CD4-positive, CD25-positive, alpha-beta regulatory T cell (primary cell): ENCODE measurements at places on chromosomes 3 and 15.

- DNase-seq: no peak
Measured at GRCh38 chr3:150509780-150510179, 36.5 kb downstream of the SERP1 start.

DNA sequence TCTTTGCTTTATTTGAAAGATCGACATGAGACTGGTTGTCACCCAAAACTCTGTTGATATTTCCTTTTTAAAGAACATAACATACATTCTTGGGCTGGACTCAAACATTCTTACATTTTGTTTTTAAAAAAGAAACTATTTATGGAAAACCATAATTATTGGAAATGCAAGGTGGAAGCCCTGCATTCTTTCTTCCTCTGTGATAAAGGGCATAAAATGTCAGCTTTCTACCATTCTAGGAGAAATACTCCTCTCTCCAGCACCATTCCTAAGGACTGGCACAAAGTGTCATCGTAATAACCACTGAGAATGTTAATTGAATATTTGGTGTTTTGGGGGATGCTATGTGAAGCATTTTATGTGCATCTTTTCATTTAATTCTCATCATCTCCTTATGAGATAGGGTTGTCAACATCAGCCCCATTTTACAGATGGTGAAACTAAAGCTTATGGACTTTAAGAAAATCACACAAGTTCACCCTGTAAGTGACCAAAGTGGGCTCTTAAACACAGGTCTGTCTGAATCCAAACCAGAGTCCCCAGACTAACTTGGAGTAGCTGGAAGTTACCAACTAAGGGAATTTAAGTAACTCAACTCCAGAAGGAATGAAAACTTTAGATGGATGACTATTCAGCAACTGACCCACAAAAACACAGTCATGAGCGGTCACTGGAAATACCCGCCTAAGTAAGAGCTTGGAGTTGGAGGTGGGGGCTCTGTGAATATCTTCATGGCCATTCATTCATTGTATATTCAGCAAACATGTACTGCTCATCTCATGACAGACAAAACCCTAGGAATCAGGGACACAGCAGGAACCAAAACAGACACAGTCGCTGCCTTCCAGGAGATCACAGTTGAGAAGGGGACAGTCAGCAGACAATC is 45.9 kb upstream of the LMCD1 start:
- no peak for DNase-seq

- DNase-seq: no peak
Measured at GRCh38 chr3:33355611-33356010, 78.4 kb downstream of the FBXL2 start.

DNA sequence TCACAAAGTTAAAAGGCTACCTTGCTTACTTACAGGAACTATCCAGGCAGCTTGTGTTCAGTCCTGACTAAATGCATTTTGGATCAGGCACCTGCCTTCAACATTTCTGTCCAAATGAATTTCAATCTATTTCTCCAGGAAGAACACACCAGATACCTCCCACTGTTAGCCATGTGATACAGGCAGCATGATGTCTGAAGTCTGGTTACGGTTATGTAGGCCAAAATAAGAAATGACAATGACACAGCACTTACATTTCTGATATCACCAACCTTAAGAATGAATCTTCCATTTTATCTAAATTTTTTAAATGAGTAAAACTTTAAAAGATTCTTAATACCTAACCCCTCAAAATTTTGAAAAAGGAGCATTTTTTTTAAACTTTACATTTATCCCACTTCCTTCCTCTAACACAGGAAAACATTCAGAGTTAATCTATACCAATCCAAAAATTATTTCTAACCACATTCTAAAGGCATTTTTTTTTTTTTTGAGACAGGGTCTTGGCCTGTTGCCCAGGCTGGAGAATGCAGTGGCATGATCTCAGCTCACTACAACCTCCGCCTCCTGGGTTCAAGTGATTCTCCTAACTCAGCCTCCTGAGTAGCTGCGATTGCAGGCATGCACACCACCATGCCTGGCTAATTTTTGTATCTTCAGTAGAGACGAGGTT is at the start of gene MAP4:
Gene MAP4 (minus strand): TSS at position 116 of the 673 bp plus-strand sequence. CDS start 17,556 bp downstream, outside the sequence.
- no peak for DNase-seq

DNA sequence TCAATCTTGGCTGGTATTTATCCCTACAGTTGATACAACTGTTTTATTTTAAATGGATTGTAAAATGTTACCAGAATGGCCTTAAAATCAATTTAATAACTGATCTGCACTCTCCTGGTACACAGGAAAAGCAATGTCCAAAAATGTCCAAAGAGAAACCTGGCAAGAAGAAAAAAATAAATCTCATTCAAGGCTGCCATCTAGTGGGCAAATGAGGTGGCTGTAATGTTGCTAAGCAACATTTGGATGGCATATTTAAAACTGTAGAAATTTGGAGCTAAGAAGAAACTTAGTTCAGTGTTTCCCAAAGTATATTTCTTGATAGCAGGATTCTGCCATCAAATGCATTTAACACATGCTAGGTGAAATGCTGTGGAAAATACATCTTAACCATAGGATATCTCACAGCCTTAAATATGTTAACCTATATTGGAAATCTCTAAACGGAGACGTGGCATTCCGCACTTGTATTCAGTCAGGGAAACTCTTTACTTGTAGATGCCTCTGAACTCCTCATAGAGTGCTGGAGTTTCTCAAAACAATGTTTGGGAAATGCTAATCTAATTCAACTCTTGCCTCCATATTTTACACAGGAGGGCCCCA is 216.8 kb downstream of the ERC2 start:
- DNase-seq: peak; percentile 27

GRCh38 chr15:78004222-78004727 is 73.2 kb downstream of the TBC1D2B start:
- no peak for DNase-seq

DNA sequence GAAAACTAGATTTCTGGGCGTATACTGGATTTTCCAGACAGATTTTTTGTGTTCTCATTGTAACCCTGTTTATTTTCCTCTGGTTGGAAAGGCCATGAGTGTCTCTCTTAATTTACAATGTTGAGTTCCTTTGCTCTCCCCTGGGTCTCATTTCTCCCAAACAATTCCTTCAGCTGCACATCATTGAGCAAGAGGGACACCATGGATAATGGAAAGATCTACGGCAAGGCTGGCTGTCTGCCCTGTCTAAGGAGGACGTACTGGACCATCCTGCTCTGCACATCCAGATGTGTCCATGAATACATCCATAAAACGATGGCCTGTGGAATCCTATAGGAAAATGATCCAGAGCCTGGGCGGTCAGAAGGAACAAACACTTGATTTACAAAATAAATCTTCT is 258.1 kb upstream of the MCTP2 start:
- no peak for DNase-seq

DNA sequence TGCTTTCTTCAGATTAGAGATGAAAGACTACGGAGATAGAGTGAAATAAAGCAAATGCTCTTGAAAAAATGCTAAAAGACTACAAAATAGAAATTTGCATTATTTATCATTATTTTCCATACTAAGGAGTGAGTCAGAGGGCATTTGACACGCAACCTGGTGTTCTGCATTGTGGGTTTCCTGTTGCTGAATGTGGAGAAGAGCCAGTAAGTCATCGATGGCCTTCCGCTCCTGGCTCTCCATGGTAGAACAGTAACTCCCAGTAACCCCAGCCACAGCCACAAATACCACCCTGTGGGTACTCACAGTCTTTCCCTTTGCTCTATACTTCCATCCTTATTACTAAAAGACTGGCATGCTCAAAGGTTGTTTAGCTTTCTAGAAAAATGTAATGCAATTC is 61.5 kb downstream of the CGGBP1 start:
- DNase-seq: no peak

DNA sequence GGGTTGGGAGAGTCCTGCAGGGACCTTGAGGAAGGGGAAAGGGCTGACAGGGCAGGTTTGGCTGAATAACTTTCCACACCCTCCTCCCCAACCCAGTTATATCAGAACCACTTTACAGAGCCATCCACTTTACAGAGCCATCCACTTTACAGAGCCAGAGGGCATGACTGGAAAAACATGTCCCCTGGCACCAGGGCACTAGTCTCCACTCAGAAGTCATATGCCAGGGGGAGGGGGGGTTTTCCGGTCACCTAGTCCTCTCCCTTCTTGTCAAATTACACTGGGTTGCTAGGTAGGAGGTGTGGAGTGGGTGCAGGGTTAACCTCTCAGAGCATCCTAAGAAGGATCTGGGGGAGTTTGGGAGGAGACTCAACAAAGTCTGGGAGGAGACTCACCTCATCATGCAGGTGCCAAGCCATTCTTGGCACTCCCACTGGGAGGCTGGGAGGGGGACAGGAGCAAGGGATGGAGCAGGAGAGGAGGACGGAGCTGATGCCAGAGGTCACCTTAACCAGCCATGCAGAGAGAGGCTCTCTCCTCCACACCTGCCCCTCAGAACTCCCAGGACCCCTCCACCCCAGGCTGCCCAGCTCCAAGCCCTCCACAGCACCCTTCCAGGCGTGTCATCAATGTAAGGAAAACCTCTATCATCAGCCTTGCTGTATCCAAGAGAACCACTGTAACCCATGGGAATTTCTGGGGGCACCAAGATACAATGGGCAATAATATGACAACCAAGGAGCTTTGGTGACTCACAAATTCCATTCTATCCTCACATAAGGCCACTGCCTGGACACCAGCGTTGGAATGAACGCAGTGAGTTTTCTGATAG is 1.7 kb downstream of the LRRC2 start:
- DNase-seq: no peak

- DNase-seq: no peak
Measured at GRCh38 chr15:25527118-25527517, 88.3 kb upstream of the UBE3A start.

GRCh38 chr3:103403191-103403590 is 968.4 kb downstream of the ZPLD1 start:
- DNase-seq: no peak

DNA sequence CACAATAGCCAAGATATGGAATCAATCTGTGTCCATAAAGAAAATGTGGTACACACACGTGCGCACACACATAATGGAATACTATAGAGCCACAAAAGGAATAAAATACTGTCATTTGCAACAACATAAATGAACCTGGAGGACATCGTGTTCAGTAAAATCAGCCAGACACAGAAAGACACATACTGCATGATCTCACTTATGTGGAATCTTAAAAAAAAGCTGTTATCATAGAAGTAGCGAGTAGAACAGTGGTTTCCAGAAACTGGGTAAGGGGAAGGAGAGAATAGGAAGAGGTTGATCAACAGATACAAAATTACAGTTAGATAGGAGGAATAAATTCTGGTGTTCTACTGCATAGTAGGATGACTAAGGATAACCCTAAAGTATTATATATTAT is 11.1 kb downstream of the ATOSA start:
- DNase-seq: no peak

DNA sequence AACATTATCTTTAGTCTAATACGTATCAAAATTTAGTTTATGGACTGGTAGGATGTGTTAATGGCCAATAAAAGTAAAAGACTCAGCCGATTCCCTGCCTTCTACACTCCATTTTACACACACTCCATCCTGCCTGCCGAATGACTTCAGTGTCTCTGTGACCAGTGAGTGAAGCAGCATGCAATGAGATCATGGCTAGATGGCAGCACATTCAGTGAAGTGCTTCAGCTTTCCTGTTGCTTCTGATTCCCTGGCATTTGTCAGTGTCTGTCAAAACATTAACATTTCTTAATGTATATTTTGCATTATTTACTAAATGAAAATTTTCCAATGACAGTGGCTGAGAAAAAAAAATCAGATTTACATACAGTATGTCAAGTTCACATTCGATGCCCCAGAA is 412.0 kb downstream of the FHIT start:
- DNase-seq: no peak

DNA sequence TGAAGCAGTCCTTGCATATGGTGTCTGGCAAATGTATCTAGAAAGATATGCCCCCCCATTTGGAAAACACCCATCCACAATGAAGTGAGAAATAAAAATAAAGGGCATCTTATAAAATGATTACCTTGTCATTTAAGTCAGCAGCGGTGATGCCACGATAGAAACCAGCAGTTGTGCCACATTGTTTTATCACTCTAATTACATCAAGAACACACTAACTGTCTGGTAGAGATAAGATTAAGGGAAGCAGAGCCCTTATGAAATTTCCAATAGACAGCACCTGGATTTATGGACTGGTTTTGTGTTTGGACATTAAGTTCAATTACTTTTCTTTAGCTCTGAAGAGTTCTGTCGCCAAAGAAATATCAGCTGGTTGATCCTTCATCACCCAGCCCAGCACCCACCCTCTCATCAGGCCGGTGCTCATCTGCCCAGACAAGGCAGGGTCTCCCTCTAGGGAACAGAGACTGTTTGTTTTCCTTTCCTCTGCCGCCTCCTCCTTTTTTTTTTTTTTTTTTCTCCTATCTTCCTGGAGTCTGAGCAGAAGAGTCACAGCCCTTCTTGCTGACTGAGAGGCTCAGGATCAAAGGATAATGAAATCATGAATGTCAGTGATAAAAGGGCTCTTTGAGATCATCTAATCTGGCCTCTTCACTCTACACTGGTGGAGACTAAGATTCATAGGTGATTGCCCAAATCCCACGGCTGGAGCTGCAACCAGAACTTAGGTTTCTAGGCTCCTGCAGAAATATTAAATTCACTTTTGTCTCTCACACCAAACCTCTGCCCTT is 464.1 kb downstream of the NTRK3 start:
- DNase-seq: no peak

DNA sequence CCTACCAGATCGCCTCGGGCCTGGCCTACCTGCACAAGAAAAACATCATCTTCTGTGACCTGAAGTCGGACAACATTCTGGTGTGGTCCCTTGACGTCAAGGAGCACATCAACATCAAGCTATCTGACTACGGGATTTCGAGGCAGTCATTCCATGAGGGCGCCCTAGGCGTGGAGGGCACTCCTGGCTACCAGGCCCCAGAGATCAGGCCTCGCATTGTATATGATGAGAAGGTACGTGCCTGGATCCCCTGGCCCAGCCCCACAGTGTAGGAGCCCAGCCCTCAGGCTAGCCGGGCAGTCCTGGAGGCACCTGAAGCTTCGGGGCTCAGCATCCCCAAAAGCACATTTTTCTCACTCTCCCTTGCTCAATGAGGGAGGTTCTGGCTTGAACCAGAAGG is 135.8 kb downstream of the LRRK1 start:
- no peak for DNase-seq

GRCh38 chr15:68618908-68619698 is 40.3 kb downstream of the CORO2B start:
- DNase-seq: no peak

DNA sequence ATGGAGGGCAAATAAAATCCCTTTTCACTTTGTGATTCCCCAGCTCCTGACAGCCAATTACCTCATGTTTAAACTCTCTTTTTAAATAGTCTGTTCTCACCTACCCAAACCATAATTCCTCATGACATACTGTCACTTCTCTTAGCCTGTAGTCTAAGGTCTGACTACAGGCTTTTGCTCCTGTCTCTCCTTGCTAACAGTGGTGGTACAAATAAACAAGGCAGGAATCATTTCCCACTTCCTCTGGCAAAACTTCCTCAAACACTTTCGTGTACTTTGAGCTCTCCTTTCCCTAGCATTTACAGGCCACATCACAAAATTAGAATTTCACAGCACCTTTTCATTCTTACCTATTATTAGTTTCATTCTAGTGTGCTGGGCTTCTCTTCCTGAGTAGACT is 51.8 kb downstream of the ATP8B4 start:
- DNase-seq: no peak
